Activated CD4-positive, alpha-beta T cell treated with anti-CD3 and anti-CD28 coated beads for 24 hours (primary cell): ENCODE measurements at places on chromosomes 2 and 18.

- no peak for DNase-seq
Observed at GRCh38 chr2:231461516-231461971, 2.7 kb downstream of the NCL start.

- no peak for DNase-seq
Observed at GRCh38 chr2:39668576-39669080, 2.9 kb downstream of the TMEM178A start.

DNA sequence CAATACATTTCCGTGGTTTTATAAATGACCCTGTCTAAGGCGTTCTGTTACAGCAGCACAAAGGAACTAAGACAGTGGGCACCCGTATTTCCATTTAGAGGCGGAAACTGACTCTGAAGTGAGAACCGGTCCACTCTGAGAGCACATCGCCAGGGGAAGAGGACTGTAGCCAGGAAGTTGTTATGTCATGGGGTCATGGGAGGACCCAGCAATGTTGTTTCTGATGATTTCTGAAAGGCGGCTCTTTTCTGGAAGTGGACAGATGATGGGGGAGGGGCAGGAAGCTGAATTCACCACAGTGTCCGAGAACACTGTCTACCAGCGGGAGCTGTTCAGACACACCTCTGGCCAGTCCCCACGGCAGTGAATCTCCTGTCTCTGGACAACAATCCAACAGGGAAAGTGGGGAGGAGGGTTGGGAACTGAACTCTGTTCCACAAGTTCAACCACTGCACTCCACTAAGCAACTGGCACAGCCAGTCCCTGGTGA lies 2.1 kb upstream of the LRRFIP1 start:
- no peak for DNase-seq

DNA sequence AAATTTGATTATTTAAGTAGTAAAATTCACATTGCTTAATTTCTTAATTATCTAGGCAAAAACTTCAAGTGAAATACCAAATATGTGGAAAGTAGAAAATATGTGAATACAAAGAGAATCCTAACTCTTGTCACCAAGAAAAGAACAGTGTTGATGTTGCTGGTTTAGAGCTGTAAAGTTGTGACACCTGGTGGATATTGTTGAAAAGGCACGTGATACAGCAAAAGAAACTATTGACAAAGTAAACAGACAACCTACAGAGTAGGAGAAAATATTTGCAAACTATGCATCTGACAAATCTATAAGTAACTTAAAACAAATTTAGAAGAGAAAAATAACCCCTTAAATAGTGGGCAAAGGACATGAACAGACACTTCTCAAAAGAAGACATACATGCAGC lies 25.6 kb upstream of the ZC3H15 start:
- no peak for DNase-seq

GRCh38 chr2:64685430-64685829 lies 31.7 kb upstream of the SERTAD2 start:
- DNase-seq, result no peak

DNA sequence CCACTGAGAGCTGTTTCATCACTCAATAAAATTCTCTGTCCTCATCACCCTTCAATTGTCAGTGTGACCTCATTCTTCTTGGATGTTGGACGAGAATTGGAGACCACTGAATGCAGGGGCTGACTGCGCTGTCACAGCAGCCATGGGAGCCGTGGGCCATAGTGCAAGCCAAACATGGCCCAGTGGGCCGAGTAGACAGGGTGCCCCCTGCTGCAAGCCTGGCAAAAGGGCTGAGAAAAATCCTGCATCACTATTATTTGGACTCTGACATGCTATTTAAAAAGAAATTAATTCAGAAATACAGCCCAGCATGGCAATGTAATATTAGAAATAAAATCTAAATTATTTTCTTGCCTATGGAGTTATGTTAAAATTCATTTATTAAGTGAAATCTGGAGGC lies 67.8 kb upstream of the FAM98A start:
- no peak for DNase-seq

GRCh38 chr2:111204706-111205105 lies 84.0 kb downstream of the BCL2L11 start:
- no peak for DNase-seq

- DNase-seq, result no peak
Observed at GRCh38 chr18:55900380-55900779, 312.4 kb upstream of the TCF4 start.
